AML-193 (cell line): ENCODE measurements at places on chromosomes 2 and 18.
A peak's percentile ranks its signal among the peaks of the same experiment; 100 is the strongest.

DNA sequence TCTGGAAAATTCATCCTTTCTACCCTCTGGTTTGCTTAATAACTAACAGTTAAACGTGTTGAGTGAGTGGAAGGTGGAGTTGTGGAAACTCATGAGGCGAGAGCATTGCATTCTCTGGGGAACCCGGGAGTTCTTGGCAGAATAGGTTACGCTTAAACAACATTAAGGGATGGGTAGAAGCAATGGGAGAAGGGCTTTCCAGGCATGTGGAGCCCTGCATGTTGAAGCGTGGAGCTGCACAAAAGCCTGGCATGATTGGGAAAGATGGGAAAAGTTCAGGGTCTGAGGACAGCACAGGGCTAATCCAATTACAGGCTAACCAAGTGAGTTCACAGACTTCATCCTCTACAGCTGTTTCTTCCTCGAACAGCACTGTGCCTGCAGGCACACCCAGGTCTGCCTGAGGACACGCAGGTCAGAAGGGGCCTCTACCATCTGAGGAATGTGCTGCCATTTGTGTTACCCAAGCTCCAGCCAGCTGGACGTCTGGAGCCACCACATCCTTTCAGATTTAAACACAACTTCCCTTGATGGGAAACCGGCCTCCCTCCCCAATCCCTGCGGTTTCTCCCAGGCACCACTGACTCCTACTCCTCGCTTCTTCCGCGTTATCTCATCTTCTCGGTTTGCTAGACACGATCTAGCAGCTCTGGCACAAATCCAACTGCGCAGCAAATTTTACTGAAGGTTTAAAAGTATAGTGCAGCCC, 164.2 kb downstream of the ANTXR1 start:
- DNase-seq = peak; percentile 67

DNA sequence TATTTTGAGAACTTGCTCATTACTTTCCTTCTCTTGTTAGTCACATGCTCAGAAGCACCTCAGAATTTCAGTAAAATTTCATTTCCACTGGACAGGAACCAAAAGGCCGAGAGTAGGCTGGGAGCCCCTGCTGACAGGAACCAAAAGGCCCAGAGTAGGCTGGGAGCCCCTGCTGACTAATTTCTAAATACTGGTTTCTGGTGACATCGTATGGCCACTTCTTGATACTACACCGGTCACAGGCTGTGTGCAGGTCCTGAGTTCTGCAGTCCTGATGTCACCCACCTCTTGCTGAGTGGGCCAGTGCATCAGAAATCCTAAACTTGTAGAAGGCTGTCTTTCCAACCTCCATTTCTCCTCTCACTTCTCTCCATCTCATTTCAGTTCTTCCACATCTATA, 17.7 kb upstream of the EN1 start:
- peak; percentile 35 for DNase-seq

DNA sequence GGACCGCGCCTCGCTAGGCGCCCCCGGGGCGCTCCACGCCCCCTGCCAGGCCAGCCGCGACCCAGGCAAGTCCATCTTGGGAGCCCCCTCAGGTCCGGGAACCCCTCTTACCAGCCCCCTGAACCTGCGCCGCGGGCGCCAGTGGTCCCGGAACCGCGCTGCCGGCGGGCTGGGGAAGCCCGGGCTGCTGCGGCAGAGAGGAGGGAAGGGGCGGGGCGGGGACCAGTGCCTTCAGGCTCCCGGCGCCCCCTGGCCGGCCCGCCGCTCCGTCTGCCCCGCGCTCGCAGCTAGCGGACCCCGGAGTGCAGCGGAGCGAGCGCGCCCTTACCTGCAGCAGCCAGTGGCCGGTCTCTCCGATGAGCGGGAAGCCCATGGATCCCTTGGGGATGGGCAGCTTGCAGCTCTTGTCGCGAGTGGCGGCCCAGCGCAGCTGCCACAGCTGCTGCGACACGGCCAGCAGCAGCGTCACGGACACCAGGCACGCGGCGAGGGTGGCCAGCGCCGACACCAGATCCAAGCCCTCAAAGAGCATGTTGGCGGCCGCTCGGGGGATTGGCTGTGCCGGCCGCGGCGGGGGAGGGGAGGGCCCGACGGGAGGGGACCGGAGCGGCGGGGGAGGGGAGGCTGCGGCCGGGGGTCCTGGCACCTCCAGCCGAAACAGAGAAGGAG, at the start of gene CYP26B1:
TSS of gene CYP26B1 (minus strand) at position 560 of the 669 bp plus-strand sequence. CDS start at position 532, 28 bp downstream.
- DNase-seq = no peak

- DNase-seq = no peak
Observed at GRCh38 chr2:119678021-119678656, 862 bp upstream of the TMEM177 start.

DNA sequence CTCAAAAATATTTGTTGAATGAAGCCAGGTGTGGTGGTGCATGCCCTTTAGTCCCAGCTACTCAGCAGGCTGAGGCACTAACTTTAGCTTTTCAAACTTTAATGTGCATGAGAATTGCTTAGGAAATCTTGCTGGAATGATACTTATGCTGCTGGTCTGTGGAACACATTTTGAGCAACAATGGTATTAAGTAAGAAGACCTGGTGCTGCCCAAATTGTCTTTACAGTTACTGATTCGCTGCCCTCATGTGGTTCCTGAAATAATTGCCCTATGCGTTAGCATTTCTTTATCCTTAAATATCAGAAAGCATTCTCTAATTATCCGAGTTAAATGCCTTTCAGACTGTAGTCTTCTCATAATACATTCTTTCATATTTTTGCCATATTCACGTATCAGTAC, 76.0 kb upstream of the SESTD1 start:
- DNase-seq = peak; percentile 13

DNA sequence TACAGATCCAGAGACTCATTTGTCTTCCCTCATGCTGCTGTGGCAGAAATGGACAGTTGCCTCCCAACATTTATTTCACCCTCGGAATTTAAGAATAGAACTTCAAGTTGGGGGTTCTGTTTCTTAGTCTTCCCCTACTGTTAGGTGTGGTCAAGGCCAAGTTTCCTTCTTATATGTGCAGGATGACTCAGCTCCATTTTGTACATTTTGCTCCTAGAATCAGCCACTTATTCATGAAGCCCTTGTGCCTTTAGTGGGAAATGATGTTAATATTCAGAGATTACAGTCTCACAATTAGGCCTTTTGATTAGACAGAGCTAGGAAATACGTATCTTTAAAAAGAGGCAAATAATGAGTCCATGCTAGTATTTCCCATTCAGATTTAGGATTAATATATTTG, 46.2 kb upstream of the ELOA2 start:
- DNase-seq = no peak

DNA sequence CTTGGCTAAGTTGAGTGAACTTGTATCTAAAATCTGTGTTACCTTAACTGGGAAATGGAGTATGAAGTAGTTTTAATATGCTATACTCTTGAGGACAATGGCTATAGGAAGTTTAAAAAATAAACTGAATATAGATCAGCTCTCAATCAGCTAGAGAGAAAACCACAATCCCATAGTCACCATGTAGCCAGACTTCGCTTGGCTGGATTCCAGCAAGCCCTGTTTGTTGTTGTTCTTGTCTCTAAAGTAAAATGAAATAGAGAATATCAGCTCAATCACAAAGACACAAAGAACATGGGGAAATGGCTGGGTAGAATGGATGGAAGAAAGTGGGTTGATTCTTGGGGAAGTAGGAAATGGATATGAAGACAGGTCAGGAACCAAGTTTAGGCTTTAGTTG, 234.9 kb downstream of the PHLPP1 start:
- DNase-seq = no peak

GRCh38 chr2:106053581-106053980, 140.5 kb downstream of the UXS1 start:
- no peak for DNase-seq

GRCh38 chr18:45197526-45197970, 417.7 kb upstream of the SLC14A2 start:
- no peak for DNase-seq

DNA sequence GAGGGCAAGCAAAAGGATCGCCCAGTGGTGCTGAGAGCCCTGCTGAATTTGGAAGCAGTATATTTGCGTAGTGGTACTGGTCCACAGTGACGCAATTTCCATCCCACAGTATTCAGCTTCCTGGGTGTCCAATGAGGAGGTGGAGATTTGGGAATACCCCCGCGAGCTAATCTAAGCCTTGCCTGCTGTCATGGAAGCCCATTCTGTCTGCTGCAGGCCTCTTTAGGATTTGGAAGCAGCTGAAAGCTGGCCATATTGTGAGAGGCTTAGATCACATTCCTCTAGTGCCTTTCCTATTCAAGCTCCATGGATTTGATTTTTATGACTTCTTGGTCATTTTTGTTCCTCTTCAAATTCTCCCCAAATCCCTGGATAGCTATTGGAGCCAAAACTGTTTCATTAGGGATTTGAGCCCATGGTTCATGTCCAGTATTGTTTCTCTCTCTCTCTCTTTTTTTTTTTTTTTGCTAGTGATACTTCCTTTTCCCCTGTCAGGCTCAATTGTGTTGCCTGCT, 22.3 kb upstream of the DYNC2LI1 start:
- DNase-seq = no peak

DNA sequence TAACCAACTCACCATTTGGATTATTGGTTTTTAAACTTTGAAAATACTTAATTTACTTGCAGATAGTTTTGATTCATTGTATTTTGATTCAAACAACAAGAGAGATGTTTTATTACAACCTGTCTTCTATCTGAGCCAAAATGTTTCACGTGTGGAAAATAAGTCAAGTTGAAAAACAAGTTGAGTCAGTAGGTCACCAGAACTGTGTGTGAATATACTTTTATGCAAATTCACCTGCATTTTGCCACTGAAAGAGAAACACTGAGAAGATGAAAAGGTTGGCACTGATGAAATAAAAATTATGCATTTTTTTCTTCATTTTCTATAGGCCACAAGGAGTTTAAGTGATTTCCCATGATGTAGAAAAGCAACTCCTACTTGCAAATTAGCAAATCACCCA, 68.3 kb downstream of the ICOS start:
- DNase-seq = no peak

- no peak for DNase-seq
Observed at GRCh38 chr18:46260016-46260878, 156.1 kb downstream of the HAUS1 start.

DNA sequence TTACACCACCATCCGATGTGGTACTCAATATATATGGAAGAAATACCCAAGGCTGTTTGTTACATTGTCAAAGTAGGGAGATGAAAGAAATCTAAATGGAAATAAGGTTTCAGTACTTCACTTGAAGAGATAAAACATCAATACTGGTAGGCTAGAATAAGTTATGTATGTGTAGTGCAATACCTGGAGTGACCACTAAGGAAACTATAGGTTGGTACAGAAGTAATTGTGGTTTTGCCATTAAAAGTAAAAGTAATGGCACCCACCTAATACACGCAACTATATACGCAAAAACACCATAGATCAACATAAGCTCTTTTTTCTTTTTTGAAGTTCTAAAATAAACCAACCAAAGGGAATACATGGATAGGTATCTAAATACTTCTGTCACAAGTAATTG, 143.2 kb upstream of the KYNU start:
- DNase-seq = no peak

GRCh38 chr18:47912794-47913585, 17.5 kb downstream of the SMAD2 start:
- no peak for DNase-seq

DNA sequence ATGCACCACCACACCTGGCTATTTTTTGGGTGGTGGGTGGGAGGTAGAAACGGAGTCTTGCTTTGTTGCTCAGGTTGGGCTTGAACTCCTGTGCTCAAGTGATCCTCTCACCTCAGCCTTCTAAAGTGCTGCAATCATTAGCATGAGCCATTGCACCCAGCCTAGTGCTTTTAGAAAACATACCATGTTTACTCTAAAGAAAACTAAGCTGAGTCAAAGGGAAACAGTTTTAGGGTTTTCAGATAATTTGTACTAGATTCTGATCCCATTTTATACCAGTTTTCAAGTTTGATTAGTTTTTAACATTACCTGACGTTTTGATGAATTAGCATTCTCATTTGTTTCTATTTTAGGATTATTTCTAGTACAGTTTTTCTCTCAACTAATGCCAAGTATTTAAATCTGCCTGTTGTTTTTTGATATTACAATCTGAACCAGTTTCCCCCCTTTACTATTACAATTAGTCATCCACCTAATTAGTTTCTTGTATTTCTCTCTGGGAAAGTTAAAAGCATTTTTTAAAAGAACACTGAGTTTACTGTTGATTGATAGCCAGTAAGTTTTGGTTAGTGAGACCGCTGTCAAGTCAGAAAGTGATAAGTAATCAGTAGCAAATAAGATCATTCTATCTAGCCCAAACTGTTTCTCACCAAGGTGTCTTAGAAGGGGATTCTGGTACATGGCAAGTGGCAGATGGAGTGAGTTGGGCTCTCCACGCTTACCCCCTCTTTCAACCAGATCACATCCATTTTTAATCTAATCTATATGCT, 24.2 kb upstream of the TBR1 start:
- no peak for DNase-seq

DNA sequence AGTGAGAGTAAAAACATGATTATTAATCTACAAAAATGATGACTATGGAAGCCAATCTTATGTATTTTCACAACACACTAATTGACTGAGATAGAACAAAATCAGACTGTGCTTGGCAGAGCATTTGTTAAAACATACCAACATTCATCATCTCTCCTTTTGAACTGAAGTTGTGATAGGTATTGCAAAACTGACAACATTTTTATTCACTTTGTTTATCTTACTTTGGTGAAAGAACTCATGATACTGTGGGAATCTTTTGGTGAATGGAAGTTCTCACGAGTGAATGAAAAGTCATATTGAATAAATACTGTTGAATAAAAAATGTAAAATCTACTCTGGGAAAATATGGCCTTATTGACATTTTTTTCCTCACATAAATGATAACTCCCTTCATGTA, 1430.2 kb upstream of the PIK3C3 start:
- no peak for DNase-seq

DNA sequence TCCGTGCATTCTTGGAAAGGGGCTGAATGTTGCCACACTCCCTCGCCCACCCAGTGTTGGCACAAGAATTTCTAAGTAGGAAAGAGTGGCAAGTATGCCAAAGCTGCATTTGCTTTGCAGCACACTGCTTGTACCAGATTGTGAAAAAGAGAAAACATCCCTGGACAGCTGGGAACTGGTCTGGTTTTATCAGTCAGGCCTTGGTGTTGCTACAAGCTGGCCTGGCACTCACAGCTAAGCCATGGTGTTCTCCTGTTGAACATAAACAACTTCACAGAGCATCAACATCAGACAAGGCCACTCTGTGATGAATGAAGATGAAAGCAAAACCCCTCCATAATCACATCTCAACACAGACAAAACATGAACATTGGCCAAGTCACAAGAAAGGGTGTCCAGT, 4.2 kb upstream of the TRABD2A start:
- no peak for DNase-seq

GRCh38 chr2:3443506-3444084, 64.1 kb downstream of the TRAPPC12 start:
- no peak for DNase-seq

GRCh38 chr2:218071218-218071937, 2.3 kb downstream of the RUFY4 start:
- no peak for DNase-seq
